Renal cortex interstitium (tissue), 15 donors: ENCODE measurements at places on chromosomes 3 and 15.
A peak's percentile ranks its signal among the peaks of the same experiment; 100 is the strongest.

DNA sequence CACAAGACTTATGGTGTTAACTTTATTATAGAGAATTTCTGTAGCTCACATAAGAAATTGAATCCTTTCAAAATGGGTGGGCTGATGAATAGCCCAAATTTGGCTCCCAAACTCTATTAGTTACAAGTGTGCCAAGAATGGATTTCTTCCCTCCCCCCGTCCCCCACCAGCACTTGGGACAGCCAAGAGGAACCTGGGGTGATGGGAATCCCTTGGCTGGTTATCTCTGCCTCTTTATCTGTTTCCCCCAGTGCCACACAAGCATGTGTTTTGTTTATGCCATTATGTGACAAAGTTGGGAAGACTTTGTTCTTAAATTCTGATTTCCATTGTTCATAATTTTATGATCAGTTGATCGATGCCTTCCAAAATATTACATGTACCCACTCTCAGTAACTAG lies 28.3 kb downstream of the CMSS1 start:
- no peak for DNase-seq

- no peak for DNase-seq
Measured at GRCh38 chr15:45407786-45408185, 29.4 kb upstream of the GATM start.

DNA sequence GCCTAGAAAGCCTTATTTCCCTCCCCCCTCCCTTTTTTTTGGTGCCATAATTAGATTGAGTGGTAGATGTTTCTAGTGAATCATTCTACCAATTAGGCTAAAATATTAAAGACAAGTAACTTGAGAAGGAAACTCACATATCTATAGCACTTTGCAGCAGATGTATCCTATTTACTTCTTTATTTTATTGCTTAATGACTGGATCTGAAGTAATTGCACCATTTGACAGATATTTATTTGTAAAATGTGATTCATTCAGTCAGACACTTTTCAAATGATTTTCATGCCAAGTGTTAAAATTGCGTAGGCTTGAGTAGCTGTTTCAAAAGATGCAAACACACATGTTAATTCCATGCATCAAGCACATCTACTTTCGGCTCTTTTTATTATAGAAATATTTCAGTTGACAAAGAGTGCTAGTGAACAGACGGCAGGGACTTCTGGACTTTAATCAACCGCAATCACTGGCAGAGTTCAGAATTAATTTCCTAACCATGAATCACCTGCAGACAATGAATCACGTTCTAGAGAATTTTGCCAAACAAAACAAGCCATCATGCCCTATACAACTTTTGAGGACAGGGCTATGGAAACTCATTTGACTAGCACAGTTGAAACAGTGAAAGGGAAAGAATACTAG lies 636.8 kb downstream of the MECOM start:
- no peak for DNase-seq

DNA sequence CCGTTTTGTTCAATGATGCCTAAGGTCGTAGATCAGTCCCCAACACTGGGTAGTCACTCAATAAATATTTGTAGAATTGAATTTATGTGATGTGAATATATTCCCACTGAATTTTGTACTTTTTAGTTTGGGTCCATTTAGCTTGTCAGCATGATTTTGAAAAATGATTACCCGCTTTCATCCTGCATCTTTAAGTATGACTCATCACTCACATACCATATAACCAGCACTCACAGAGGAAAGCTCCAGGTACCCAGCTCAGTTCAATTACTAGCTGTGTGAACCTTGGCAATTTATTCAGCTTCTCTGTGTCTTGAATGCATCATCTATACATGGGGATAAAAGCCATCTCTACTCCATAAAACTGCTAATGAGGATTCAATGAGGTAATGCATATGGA lies 2.2 kb upstream of the MLF1 start:
- DNase-seq: no peak

DNA sequence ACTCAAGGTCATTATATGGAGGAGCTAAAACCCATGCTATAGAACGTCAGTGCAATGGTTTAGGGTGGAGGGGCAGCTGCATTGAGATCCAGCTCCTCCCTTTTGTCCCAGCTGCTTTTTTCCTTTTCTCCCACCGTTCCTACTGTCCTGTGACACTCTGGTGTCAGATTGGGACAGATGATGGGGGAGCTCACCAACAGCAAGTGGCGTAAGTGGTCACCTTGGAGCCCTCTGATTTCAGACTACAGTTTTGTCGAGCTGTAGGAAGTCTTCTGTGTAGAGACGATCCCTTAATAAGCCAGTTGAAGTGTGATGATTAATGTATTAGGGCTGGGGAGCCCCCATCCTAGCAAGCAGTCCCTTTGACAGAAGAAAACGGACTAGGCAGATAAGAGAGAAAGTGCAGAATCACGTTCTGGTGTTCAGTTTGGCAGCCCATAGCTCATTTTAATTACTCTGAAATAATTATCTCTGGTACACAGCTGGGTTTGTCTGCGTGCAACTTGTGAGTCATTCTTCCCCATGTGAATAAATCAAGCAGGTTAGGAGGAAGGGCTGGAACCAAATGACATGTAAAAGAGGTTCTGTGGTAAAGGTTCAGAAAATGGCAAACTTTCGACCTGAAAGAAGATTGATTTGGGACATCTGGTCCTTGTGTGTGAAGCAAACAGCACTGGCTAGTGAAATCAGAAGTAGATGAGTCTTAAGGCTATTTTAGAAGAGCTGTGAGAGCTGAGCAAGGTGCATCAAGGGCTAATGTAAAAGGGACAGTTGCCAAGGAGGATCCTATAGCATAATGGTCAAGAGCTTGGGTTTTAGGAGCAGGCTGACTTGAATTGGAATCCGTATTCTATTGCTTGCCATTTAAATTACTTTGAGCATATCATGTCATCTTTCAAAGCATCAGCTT lies 241.4 kb downstream of the EDEM1 start:
- no peak for DNase-seq

GRCh38 chr15:48370460-48370859 lies 39.2 kb downstream of the DUT start:
- no peak for DNase-seq

DNA sequence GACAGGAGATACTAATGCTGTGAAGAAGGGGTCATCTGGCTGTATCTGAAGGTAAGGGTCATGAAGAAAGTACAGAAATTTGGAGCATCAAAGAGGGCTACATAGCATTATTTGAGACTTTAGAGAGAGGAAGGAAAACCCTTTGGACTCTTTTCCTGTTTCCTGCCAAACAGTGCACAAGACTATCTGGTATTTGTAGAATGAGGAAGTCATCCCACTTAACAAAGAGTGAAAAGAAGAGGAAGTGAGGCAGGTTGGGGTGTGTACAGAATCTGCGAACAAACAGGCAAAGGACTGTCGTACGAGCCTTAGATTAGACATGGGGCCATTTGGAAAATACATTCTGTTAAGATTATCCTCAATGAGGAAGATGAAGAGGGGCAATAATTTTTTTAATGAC lies 546.8 kb upstream of the EPHA6 start:
- DNase-seq: no peak

- DNase-seq: no peak
Measured at GRCh38 chr3:69058180-69058946, 6.2 kb upstream of the TMF1 start.

DNA sequence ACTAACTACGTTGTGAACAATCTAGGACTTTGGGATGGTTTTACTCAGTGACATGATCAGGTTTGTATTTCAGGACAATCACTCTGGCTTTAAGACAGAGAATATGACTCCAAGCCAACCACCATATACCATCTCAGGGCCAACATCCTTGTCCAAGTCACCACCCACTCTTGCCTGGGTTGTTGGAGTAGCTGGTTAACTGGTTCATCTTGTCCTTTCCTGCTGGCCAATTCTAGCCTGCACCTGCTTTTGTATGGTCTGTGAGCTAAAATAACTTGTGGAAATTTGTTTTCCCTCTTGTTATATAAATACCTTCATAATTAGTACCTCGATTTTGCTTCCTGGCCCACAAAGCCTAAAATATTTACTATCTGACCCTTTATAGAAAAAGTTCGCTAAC lies 306.8 kb upstream of the STT3B start:
- no peak for DNase-seq

- DNase-seq: no peak
Measured at GRCh38 chr3:2870724-2871333, 239.3 kb downstream of the IL5RA start.

GRCh38 chr3:189685860-189686259 lies 54.7 kb downstream of the TP63 start:
- no peak for DNase-seq

DNA sequence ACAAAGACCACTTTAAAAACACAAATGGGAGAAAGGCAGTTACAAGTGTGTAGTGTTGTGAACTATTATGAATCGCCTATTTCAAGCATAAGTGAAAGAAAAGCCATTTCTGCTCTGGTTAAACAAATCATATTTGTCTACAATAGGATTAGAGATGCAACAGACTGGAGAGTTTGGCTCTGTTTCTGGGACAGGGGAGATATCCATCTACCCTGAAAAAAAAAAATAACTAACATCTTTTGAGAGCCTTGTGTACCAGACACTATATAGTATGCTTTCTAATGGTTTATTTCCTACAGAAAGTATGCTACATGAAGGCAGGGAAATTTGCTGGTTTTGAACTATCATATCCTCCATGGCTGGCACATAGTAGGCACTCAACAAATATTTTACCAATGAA lies 106.7 kb upstream of the FHIT start:
- DNase-seq: no peak

- no peak for DNase-seq
Measured at GRCh38 chr15:39338251-39338650, 242.6 kb upstream of the THBS1 start.

DNA sequence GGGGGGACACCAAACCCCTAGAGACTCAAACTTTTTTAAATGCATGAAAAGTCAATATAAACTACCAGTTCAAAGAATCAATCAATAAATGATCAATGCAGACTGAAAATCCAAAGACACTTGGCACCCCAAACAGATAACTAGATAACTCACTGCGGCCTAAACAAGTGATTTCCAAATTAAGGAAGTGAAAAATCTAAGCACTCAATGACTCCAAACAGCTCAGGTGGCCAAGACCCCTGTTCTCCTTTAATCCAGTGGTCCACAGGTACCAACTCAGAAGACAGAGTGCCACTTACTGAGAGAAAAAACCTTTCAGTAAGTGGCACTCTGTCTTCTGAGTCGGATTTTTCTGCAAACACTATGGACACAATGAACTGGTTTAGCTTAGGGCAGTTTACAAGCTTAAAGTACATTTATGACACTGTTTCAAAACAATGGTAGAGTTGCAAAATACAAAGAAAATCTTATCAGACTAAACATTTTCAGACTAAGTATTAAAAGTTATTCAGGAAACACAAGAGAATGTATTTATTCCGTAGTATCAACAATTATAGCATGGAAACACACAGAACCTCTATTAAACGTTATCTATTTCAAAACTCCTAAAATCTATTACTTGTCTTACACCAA lies 4.7 kb downstream of the DLG1 start:
- no peak for DNase-seq

- no peak for DNase-seq
Measured at GRCh38 chr15:58438956-58439355, 7.2 kb downstream of the LIPC start.

DNA sequence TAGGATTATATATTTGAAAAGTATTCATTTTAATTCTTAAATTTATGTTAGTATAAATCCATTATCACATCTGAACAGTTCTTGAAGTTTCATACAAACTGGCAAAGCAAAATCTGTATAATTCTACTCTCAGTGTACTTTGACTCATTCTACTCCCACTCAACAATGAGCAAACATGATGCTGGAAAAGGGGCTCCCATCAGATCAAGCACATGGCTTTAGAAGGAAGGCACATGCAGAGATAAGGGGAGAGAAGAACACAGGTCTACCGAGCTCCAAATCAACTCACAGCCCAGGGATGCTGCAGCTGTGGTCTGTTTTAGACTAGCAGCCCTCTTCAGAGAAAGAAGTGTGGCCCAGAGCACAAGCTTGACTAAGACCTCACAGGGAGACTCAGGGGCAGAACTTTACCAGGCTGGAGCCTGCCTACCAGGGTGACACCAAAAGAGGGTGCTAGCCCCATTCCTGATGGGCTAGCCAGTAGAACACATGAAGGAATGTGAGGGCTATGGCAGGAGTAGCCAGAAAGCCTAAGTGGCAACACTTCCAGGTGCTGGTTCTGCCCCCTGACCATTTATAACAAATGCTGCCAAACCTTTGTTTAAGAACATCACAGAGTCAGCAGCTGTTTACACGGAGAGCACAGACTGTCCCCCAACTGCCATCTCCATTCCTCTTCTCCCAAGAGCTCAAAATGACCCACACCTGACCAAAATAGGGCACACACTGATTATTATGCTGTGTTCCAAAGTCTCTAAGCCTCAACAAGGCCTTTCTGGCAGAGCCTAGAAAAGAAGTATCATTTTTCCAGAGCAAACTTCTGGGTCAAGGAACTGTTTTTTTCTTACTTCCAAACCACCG lies 19.5 kb downstream of the SEC22C start:
- no peak for DNase-seq

GRCh38 chr3:17032407-17033034 lies 147.8 kb downstream of the PLCL2 start:
- peak; percentile 29 for DNase-seq

DNA sequence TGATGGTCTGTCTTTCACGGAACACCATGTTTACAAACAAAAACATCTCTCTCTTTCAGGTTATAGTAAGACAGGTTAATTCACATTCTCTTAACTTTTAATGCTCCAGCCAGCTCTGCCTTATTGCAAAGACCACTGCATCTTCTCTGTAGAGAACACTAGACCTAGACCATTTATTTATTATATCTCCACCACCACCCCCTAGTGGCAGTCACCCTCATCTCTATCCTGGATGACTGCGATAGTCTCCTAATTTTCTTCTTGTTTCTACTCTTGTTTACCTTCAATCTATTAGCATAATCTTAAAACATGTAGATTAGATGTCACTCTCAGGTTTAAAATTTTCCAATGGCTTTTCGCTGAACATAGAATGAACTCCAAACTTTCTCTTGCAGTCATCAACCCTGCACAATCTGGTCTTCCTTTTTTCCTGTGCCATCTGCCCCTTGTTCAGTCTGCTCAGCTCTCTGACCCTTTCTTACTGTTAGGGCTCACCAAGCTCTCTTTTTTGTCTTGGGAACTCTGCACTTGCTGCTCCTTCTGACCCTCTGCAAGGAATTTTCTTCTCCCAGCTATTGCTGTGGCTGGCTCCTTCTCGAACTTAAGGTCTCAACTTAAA lies 155.6 kb downstream of the SQOR start:
- DNase-seq: no peak

- DNase-seq: no peak
Measured at GRCh38 chr3:50345586-50346234, at the start of gene ZMYND10. ZMYND10 (minus strand) TSS chr3:50345732; CDS start chr3:50345579, 153 bp downstream.

- peak; percentile 55 for DNase-seq
Measured at GRCh38 chr3:113211330-113212149, at the start of gene BOC. BOC (plus strand) TSS chr3:113211557; CDS start chr3:113249803, 38,246 bp downstream.

DNA sequence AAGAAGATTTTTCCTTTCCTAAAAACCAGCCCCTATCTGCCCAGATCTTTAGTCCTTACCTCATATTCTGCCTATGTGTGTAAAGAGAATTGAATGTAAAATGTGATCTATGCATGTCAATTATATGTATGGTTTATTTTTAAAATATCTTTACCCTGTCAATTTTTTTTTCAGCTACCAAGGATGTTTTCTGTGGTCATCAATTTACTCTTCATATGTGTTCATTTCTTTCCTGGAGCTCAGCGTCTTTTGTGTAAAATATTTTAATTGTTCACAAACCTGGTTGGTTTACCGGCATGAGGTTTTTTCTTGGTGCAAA lies 1.7 kb upstream of the NR2F2 start:
- no peak for DNase-seq

GRCh38 chr3:155504682-155505081 lies 211.2 kb upstream of the STRIT1 start:
- no peak for DNase-seq

GRCh38 chr15:101323793-101324523 lies 28.9 kb upstream of the SNRPA1 start:
- DNase-seq: no peak

- no peak for DNase-seq
Measured at GRCh38 chr15:58898150-58898680, 35.3 kb downstream of the SLTM start.
